ENCODE measurements at places on chromosomes 2 and 18.

- DNase-seq, result no peak
Measured at GRCh38 chr2:189258616-189259365, 79.2 kb upstream of the COL5A2 start.

- no peak for DNase-seq
Measured at GRCh38 chr18:21826641-21827302, 86.2 kb downstream of the MIB1 start.

- DNase-seq, result no peak
Measured at GRCh38 chr2:88707003-88707402, 15.5 kb downstream of the RPIA start.

DNA sequence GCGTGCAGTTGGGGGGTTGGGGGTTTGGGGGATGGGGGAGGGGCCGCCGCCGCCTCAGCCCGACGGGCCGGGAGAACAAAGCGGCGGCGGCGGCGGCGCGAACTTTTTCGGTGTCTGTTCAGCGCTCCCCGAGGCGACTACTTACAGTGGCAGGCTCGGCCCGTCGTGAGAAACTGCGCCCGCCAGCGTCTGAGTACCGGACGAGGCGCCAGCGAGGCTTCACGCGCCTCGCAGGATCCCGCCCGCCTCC is 172 bp downstream of the PRKD3 start:
- DNase-seq, result peak; percentile 68

DNA sequence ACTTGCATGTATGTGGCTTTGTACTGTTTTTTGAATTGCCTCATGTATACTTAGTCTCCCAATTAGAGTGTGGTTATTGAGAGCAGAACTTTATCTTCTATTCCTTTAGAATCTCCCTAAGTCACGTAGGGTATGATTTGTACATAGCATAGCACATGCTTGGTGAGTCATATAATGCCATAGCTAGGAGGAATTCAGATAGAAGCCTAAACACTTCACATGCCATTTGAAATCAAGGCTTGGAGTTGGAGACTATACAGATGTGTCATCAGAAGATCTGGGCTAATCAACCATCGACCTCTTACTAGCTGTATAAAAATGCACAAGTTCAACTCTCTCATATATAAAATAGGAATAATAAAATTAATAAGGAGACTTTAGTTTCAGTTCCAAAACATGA is 222.6 kb upstream of the ST6GAL2 start:
- no peak for DNase-seq

DNA sequence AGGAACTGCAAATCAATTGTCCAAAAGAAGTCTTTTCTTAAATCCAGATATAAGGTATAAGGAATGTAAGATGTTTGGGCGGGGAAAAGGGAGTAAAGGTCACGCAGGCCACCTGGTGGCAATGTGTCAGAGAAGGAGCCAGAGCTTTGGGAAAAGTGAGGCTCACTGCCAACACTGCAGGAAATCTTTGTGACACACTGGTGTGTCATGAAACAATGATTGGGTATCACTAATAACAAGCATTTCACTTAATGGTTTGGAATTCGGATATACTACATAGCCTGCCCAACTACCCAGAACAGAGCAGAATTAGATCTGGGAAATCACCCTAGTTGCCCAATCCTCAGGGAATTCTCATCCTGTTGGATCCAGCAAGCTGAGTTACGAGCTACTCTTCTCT is 61.0 kb downstream of the RBMS1 start:
- DNase-seq, result no peak

DNA sequence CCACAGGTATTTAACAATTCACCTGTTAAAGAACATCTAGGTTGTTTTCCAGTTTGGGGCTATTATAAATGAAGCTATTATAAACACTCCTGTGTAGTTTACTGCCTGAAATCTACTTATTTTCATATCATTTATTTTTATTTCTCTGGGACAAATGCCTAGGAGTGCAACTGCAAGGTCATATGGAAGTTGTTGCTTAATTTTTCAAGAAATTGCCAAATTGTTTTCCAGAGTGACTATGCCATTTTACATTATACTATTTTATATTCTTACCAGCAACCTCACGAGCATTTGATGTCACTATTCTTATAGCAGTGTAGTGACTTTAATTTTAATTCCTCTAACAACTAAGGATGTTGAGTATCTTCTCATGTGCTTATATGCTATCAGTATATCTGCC is 298.4 kb downstream of the EXOC6B start:
- no peak for DNase-seq

GRCh38 chr18:24009651-24010333 is 4.8 kb upstream of the TTC39C start:
- no peak for DNase-seq

GRCh38 chr2:579351-579886 is 97.8 kb downstream of the TMEM18 start:
- DNase-seq, result no peak

GRCh38 chr2:52034706-52035105 is 1002.8 kb upstream of the NRXN1 start:
- no peak for DNase-seq

All from hypothalamus (tissue), 51 donors.